Foreskin keratinocyte (primary cell): ENCODE measurements at places on chromosomes 16 and 17.

- no peak for DNase-seq
Observed at GRCh38 chr16:25895380-25895779, 203.6 kb downstream of the HS3ST4 start.

- no peak for DNase-seq
Observed at GRCh38 chr16:371515-372301, 1.4 kb upstream of the MRPL28 start.

DNA sequence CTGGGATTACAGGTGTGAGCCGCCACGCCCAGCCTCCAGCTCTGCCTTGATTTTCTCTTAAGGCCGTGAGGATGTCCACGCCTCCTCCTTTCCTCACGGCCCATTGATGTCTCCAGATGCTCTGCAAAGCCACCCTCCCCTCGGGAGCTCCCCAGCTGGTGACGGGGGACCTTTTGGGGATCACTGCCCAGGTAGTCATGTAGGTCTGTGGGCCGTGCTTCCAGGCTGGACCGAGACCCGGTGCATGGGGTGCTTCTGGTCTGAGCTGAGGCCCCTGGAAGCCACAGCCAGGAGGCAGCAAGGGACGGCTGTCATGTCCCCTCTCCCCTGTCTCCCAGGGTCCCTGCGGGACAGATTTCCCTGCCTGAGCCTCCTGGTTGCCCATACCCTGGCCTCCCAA, 277.8 kb downstream of the SEC14L1 start:
- DNase-seq = no peak

GRCh38 chr16:66502020-66502913, 47.7 kb downstream of the TK2 start:
- no peak for DNase-seq

DNA sequence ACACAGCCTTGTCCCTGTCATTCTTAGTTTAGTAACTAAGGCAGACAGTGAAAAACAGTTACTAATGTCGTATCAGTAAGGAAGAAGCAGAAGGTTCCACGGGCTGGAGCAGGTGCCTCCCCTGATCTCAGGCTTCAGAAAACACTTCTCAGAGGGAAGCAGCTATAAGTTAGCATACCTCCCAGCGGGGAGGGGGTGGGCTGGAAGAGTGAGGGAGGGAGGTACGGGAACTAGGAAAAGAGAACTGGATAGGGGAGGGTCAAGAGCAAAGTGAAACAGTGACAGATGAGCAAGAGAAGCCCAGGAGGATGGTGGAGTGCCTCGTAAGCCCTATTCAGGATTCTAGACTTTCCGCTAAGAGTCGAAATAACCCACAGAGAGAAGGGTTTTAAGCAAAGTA, 186.3 kb upstream of the XYLT1 start:
- no peak for DNase-seq

DNA sequence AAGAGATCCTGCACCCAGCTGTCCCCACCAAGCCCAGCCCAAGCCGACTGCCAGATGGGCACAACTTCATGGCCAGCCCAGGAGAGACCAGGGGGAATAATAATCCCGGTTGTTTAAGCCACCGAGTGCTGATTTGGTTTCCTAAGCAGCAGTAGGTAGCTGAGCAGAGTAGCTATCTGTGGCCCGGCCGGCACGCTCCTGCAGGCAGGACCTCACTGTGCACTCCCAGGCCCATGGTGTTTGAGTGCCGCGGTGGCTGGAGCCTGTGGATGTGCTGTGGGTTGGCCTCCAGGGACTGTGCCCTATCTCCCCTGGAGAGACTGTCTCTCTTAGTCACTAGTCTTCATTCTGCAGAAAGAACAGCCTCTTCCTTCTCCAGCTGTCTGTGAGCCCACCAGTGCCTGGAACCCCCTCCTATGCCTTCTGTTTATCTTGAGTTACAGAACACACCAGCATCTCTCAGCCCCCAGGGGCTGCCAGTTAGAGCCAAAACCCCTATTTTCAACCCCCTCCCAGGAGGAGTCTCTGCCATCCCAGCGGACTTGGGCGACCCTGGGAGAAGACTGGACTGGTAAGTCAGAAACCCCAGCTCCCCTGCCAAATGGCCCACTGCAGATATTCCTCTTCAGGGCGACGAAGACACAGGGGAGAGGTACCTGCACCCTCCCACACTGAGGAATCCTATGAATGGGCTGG, 152.0 kb downstream of the SDK2 start:
- DNase-seq = no peak

- DNase-seq = no peak
Observed at GRCh38 chr17:38663125-38663751, 11.5 kb downstream of the EPOP start.
